ENCODE measurements at places on chromosomes 1 and 21. TPM values are rescaled to one million over a fixed set of nuclear protein-coding genes. Genes with fewer than 3 reads are reported as not detected.

Gene B3GALT5
- 1.4 TPM for polyA plus RNA-seq

Gene SRGAP2
- 69.4 TPM for polyA plus RNA-seq

Gene LEFTY2
- 1.5 TPM for polyA plus RNA-seq

Gene MATN1
- polyA plus RNA-seq = 0.57 TPM

Gene CR1
- 18.0 TPM for polyA plus RNA-seq

Gene PKLR
- polyA plus RNA-seq = 8.8 TPM

Gene KRTAP10-1
- not detected for polyA plus RNA-seq

Gene HPCAL4
- 0.77 TPM for polyA plus RNA-seq

Gene NBPF10
- 4.5 TPM for polyA plus RNA-seq

Gene SPRR1B
- not detected for polyA plus RNA-seq

Gene GSTM2
- polyA plus RNA-seq = 270 TPM

Gene TRIM67
- 0.05 TPM for polyA plus RNA-seq

Gene LCE1A
- polyA plus RNA-seq = not detected

Gene CLDN17
- polyA plus RNA-seq = not detected

DNA sequence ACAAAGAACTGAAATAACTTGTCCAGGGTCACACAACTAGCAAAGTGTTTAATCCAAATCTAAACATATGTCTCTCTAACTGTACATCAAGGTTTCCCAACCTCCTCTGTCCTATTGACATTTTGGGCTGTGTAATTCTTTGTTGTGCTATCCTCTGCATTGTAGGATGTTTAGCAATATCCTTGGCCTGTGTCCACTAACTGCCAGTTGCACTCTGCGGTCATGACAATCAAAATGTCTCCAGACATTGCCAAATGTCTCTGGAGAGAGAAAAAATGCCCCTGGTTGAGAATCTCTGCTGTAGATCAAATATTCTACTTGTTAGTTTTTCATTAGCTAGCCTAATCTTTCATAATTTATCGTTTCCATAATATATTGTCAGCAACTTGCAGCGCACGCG, 353.4 kb upstream of the NEGR1 start:
- no peak for DNase-seq

GRCh38 chr1:31299365-31299764, 2.5 kb downstream of the ZCCHC17 start:
- DNase-seq = no peak

- no peak for DNase-seq
These were observed 243.4 kb downstream of the ADGRL2 start for GRCh38 chr1:82044111-82044510.

GRCh38 chr1:14572861-14573260, 25.6 kb upstream of the KAZN start:
- DNase-seq = no peak

GRCh38 chr1:201404055-201404454, 4.9 kb upstream of the LAD1 start:
- DNase-seq = no peak

- no peak for DNase-seq
These were observed 9.1 kb upstream of the PADI2 start for GRCh38 chr1:17128361-17128760.

DNA sequence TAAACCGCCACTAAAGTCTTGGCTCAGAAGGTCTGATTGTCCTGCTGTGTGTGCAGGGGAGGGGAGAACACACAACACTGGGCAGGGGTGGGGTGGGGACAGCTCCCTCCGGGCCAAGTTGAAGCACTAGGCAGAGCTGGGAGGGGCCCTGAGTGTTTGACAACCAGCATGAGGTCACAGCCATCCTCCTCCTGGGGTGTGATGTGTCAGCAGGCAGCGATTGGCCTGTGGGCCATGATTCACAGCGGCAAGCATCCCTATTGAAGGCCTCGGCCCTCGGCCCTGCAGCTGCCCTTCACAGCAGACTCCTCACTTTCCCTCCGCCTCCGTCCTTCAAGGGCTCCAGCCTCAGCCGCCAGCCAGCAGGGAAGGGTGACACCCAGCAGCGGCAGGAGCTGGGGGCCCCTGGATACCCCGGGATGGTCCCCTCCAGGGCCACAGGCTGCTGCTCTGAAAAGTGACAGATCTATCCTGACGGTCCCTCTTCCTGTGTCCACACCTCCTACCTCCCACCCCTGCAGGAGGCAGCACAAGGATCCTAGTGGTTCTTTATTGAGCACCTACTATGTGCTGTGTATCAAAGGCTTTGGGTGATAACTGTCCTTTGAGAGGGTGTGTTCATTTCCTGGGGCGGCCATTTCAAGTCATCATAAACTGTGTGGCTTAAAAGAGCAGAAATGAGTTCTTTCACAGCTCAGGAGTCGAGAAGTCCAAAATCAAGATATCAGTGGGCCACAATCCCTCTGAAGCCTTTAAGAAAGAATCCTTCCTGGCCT, 66.0 kb upstream of the SLC25A33 start:
- no peak for DNase-seq

DNA sequence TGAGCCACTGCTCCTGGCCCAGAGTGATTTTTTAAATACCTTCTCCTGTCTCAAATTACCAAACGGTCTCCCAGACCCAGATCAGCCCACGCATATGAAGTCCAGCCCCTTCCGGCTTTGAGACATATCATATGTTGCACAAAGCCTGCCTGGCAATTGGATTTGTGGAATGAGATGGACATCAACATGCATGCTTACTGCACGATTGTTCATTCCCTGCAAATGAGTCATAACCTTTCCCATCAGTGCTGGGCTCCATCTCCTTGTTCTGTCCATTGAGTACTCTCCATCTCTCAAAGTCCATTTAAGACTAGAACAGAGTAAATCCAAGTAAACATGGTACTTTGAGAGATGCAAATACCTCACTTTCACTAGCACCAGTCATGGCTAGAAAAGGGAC, 612.2 kb upstream of the USP24 start:
- no peak for DNase-seq

DNA sequence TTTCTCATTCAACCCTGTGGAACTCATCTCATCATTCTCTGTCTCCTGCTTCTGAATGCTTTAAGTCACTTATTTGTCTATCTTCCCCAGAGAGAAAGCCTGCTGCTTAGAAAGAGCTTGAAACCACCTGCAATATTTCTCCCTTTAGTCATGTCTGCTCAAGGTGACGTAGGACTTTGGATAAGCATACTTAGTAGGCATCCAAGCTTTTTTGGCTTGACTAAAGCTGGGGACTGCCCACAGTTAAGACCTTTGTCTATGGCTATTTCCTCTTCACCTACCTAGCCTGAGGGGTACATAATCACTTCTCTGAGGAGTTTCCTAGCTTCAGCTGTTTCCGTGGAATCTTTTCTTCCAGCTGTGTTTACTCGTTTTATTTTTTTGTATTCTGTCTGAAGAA, 665.8 kb upstream of the CAMK1G start:
- no peak for DNase-seq

GRCh38 chr1:11550664-11551283, 71.8 kb downstream of the DISP3 start:
- DNase-seq = peak; percentile 90

- no peak for DNase-seq
These were observed 14.2 kb downstream of the TXNIP start for GRCh38 chr1:145982010-145982723.

- no peak for DNase-seq
These were observed 14.6 kb upstream of the CAMSAP2 start for GRCh38 chr1:200724064-200724463.

DNA sequence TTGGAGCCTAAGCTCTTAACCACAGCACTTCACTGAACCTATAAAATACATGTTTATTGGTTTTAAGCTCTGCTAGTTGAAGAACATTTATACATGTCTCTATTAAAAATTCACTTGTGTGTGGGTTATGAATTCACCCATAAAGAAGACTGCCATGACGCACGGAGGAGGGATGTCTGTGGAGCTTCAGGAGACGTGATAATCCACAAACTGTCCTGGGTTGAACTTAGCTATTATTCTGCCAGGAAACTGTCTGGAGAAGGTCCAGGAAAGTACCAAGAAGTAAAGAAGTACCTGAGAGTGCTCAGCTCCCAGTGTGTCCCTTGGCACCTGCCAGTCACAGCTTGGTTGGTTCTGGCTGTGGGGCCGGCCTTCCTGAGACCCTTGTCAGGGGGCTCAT, 56.3 kb downstream of the DDR2 start:
- no peak for DNase-seq

GRCh38 chr1:20399196-20399595, 86.8 kb downstream of the CAMK2N1 start:
- no peak for DNase-seq

DNA sequence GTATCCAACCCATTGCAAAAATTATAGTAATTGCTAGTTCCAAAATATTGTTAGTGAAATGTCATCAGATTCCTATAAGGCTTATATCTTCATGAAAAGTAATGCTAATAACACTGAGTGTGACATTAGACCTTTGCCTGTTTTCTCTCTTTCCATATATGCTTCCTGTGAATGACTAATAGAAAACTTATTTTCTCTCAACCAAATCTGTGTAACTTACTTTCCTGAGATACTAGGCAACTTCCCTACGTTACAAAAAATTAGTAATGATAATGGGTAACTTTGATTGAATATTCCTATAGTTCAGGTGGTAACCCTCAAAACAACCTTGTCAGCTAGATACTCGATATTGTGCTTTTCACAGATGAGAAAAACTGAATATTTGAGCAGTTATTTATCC, 124.2 kb upstream of the HNRNPU start:
- DNase-seq = no peak

GRCh38 chr1:24051206-24051945, 60.6 kb downstream of the MYOM3 start:
- no peak for DNase-seq

DNA sequence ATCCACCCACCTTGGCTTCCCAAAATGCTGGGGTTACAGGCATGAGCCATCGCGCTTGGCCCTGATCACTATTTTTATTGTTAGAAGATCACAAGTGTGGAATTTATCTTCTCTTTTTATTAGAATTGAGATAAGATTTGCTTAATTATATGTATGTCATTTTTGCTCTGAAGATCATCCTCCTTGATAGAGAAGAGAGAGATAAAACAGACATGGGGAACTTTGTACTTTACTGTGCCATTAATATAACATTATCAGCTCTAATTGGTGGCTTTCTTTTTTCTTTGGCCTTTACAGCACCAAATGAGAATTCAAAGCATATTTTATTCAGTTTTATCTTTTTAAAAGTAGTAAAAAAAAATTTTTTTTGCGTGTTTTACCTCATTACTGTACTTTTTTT, 46.8 kb downstream of the SCP2 start:
- no peak for DNase-seq

DNA sequence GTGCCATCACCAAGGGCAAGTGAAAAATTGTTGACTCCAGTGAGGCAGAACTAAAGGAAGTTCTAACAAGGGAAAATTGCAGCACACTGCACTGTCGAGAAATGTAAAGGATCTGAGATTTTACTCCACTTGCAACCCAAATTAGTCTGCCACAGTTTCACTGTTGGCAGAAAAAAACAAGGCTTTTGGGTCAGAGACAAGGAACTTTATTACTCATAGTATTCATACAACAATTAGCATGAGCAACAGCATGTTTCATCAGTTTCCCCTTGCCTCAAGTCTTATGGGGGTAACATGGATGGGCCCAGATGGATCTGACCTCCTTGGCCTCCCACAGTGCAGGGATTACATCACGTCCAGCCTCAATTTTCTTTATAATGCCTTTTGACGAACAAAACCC, 125.3 kb downstream of the LTN1 start:
- no peak for DNase-seq

DNA sequence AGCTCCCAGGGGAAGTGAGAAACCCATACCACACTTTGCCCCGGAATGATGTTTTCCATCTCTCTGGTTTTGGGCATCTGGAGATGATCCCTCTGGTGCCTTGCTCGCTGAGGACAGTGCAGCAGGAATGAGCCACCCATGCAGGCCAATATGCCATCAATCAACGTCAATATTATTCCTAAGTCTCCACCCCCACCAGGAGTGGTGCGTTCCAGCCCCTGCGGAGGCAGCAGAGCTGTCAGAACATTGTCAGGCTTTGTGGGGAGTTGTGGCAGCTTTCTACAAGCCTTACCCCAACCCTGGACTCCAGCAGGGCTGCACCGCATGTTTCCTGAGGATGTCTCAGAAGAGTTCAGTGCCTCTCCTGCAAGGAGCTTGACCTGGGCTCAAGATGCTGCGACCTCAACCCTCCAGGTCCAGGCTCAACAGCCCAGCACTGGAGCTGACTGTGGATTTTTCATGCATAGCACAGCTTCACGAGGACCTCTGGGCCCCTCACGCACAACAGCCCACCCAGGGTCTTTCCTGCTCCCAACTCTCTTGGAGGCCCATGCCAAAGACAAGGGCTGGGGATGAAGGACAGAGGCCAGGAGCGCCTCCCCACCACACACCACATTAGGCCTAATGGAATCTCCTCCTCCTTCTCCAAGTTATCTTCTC, 67.5 kb downstream of the PSMG1 start:
- DNase-seq = no peak

GRCh38 chr1:211885747-211886522, 55.4 kb upstream of the LPGAT1 start:
- DNase-seq = peak; percentile 26

- no peak for DNase-seq
These were observed 110.4 kb downstream of the PTPRC start for GRCh38 chr1:198749279-198749678.
